ENCODE measurements at places on chromosomes 3 and 15.

DNA sequence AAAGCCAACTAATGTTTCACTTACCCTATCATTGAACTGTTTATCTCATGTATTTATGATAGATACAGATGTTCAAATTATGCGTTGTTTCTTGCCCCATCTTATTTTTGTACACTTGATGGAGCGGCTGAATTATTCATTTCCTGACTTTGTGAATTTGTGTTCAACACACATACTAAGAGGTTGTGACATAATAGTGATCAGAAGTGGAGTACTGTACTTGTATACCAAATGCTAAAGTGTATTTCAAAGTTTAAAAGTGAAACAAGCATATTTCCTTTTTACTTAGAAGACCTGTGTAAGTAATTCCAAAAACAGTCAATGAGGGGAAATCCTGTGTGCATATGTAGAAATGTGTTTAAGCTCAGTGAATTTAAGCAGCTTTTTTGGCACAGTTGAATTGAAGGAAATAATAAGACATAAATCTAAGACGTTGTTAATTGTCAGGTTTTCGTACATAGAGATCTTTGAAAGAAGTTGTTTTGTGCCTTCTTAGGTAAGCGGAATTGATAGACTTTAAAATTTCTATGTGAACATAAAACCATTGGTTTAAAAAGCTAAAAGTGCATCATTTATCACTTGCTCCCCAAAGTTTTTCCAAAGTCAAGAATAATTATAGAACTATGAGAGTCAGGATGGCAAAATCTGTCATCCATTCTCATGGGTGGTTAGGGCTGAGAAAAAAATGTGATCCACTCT, 1.9 kb downstream of the NFKBIZ start:
- no peak for DNase-seq

DNA sequence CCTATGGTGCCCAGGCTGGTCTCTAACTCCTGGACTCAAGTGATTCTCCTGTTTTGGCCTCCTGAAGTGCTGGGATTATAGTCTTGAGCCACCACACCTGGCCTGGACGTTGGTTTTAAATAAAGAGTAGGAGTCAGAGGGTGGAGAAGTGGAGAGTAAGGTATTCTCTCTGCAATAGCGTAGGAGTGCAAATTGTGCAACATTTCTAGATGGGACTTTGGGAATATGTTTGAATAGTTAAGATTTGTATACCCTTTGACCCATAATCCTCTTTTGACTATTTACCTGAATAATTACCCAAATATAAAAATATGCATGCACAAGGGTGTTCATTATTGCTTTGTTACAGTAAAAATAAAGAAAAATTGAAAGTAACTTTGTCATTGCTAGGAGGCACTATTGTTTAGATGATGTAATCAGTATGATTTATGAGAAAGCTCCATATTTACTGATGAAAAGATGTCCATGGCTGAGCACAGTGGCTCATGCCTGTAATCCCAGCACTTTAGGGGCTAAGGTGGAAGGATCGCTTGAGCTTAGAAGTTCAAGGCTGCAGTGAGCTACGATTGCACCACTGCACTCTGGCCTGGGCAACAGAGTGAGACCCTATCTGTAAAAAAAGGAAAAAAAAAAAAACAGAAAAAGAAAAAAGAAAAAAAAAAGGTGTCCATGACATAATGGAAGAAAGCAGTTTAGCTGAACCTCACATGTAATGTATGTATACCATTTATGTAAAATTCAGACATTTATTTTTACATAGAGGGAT, 15.1 kb upstream of the XYLB start:
- no peak for DNase-seq

DNA sequence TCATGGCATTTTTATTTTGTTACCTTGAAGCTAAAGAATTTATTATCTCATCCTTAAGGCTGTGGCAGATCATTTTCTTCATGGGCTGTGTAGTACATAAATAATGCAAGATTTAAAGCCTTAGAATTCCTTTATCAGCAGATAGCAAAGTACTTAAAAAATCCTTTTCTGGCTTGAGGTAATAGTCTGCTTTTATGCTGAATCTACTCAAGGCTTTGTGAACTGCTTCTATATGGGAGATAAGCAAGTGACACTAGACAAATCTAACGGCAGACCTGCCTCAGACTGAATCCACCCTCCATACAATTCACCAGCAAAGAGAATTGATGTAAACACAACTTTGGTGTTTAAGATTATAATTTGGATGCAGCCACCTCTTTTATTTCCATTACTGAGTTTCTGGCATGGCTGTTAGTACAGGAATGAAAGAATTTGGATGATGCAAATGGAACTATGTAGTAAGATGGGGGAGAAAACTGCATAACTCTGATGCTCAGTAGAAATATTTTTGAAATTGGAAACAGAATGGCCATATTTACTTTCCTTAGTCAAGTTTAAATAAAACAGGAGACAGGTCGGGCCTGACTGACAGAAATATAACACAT, 1121.5 kb downstream of the NAALADL2 start:
- DNase-seq, result no peak

DNA sequence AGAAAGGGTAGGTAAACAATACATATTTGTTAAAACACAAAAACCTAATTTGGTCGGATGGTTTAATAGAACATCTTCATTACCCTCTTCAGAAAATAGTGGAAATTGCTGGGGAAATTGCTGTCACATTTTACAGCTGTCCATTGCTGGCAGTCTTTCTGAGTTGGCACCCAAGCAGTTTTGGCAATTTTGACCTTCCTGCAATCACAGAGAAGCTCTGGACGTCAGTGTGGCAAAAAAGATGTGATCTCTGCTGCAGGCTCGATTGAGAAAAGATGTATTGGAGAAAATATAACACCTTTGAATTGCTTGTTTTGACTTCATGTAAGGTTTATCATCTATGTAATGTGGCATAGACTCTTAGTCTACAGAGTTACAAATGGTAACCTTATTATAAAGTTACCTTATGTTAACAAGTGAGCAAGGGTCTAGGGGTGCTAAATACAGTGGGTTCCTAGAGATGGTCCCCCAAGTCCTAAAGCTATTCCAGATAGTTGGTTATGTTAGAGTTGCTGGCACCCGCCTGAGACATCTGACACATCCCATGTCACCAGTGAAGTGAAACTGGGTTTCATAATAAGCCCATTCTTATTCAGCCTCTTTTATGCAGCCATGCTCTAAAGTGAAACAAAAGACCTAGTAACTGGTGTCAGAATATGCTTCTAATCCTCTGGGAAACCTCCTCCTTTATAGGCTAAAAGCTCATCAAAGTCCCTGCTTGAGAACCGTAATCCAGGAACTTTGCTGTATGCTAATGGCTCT, 14.0 kb downstream of the UBE2E1 start:
- no peak for DNase-seq

- DNase-seq, result no peak
Observed at GRCh38 chr3:32419742-32420125, 28.1 kb downstream of the CMTM7 start.
